ENCODE measurements at places on chromosomes 16 and 17. TPM values are rescaled to one million over a fixed set of nuclear protein-coding genes. Genes with fewer than 3 reads are reported as not detected.

GRCh38 chr16:1333854-1334700 lies 632 bp downstream of the BAIAP3 start:
- no peak overlapping the region for H3K27ac ChIP-seq
- no peaks in the 10 kb centered on the region for H3K36me3 ChIP-seq
- H3K4me3 ChIP-seq, result no peak overlapping the region
- H3K27me3 ChIP-seq, result peaks cover 28% of the 10 kb centered on the region
- H3K4me1 ChIP-seq, result peaks cover 41% of the 10 kb centered on the region

DNA sequence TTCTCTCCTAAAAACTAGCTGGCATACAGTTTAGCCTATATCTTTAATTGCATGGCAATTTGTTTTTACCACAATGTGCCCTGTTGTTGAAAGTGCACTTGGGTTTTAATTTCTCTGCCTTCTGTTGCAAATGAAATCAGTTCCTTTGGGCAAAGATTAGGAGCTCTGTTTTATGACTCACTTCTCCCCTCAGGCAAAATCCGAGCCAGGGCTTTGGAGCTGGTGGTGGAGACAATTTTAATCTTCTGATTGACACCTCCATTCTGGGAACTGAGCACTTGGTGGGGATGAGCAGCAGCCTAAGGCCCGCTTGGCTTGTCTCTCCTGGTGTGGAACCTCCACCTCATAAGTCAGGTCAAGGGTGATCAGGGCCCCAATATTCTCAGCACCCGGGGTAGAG lies 13.3 kb upstream of the MYH8 start:
- no peak for DNase-seq
- no peak overlapping the region for H3K4me3 ChIP-seq
- H3K4me1 ChIP-seq, result no peaks in the 10 kb centered on the region
- H3K27ac ChIP-seq, result no peak overlapping the region
- H3K36me3 ChIP-seq, result no peaks in the 10 kb centered on the region
- no peaks in the 10 kb centered on the region for H3K27me3 ChIP-seq

- no peak overlapping the region for H3K27ac ChIP-seq
- peaks cover 18% of the 10 kb centered on the region for H3K4me1 ChIP-seq
- peak; percentile 54 for DNase-seq
- peaks cover 8% of the 10 kb centered on the region for H3K27me3 ChIP-seq
Observed at GRCh38 chr17:49223517-49224197, 6.9 kb downstream of the PHOSPHO1 start.

GRCh38 chr16:56547120-56547948 lies 17.5 kb upstream of the MT4 start:
- H3K4me3 ChIP-seq, result no peak overlapping the region
- DNase-seq, result no peak
- H3K27me3 ChIP-seq, result no peaks in the 10 kb centered on the region
- no peak overlapping the region for H3K27ac ChIP-seq
- H3K4me1 ChIP-seq, result peaks cover 6% of the 10 kb centered on the region

- no peaks in the 10 kb centered on the region for H3K4me1 ChIP-seq
- no peaks in the 10 kb centered on the region for H3K27me3 ChIP-seq
- no peak overlapping the region for H3K4me3 ChIP-seq
- no peaks in the 10 kb centered on the region for H3K36me3 ChIP-seq
Observed at GRCh38 chr17:73335591-73336407, 24.0 kb upstream of the CDC42EP4 start.

GRCh38 chr17:58337210-58337599 lies 8.6 kb upstream of the TSPOAP1 start:
- DNase-seq, result no peak
- no peaks in the 10 kb centered on the region for H3K4me1 ChIP-seq
- H3K27me3 ChIP-seq, result no peaks in the 10 kb centered on the region
- H3K36me3 ChIP-seq, result no peaks in the 10 kb centered on the region
- H3K4me3 ChIP-seq, result no peak overlapping the region
- peak overlapping the region; percentile 59 for H3K27ac ChIP-seq

- peak; percentile 48 for DNase-seq
- H3K4me1 ChIP-seq, result no peaks in the 10 kb centered on the region
- no peaks in the 10 kb centered on the region for H3K36me3 ChIP-seq
- no peak overlapping the region for H3K4me3 ChIP-seq
Observed at GRCh38 chr16:88886845-88887521, 20.5 kb upstream of the PABPN1L start.

GRCh38 chr17:66445229-66445628 lies 142.8 kb downstream of the PRKCA start:
- H3K4me1 ChIP-seq, result peaks cover 21% of the 10 kb centered on the region
- DNase-seq, result no peak
- H3K4me3 ChIP-seq, result no peak overlapping the region
- H3K27ac ChIP-seq, result no peak overlapping the region
- no peaks in the 10 kb centered on the region for H3K36me3 ChIP-seq
- no peaks in the 10 kb centered on the region for H3K27me3 ChIP-seq

GRCh38 chr16:25606069-25606468 lies 85.7 kb upstream of the HS3ST4 start:
- H3K27me3 ChIP-seq, result no peaks in the 10 kb centered on the region
- no peak overlapping the region for H3K4me3 ChIP-seq
- DNase-seq, result no peak
- H3K36me3 ChIP-seq, result no peaks in the 10 kb centered on the region
- no peaks in the 10 kb centered on the region for H3K4me1 ChIP-seq

Gene NOMO2
- total RNA-seq, result 172 TPM

DNA sequence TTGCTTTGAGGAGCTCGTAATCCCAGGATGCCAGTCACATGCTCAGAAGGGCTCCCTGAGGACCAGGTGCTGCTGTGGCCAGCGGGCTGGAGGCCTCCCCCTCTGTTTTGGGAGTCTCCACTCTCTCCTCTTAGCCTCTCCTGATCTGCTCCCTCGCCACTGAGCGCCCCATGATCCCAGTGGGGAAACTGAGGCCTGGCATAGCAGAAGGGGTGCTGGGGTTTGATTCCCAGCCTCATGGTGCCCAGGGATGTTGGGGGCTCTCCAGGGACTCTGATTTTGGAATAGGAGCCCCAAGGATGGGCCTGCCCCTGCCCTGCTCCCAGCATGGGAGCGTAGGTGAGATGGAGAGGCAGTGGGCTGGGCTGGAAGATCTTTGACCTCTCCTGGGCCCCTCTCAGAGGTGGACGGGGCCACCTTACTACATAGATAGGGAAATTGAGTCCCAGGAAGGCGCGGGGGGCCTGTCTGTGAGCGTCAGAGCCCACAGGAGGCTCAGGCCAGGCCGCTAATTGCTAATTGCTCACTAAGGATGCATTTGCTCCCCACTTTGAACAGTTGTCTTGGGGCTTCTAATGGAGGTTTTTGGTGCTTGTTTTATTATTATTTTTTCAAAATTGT lies 525 bp upstream of the ADCY7 start:
- no peak overlapping the region for H3K4me3 ChIP-seq
- no peaks in the 10 kb centered on the region for H3K36me3 ChIP-seq
- no peaks in the 10 kb centered on the region for H3K4me1 ChIP-seq
- H3K27me3 ChIP-seq, result no peaks in the 10 kb centered on the region

- peaks cover 3% of the 10 kb centered on the region for H3K4me1 ChIP-seq
- H3K27me3 ChIP-seq, result no peaks in the 10 kb centered on the region
- H3K4me3 ChIP-seq, result no peak overlapping the region
- no peaks in the 10 kb centered on the region for H3K36me3 ChIP-seq
- no peak for DNase-seq
Observed at GRCh38 chr17:60573236-60574051, 26.5 kb upstream of the PPM1D start.

- no peaks in the 10 kb centered on the region for H3K27me3 ChIP-seq
- no peaks in the 10 kb centered on the region for H3K36me3 ChIP-seq
- H3K4me1 ChIP-seq, result peaks cover 5% of the 10 kb centered on the region
- no peak overlapping the region for H3K4me3 ChIP-seq
- no peak for DNase-seq
Observed at GRCh38 chr16:57289391-57290257, 5.2 kb upstream of the PLLP start.

Gene GNGT2
- total RNA-seq, result not detected
